Right renal cortex interstitium (tissue), 3 donors: ENCODE measurements at places on chromosomes 4 and X. TPM values are rescaled to one million over a fixed set of nuclear protein-coding genes. Genes with fewer than 3 reads are reported as not detected.

The GAGE12E gene
- not detected for polyA plus RNA-seq

DNA sequence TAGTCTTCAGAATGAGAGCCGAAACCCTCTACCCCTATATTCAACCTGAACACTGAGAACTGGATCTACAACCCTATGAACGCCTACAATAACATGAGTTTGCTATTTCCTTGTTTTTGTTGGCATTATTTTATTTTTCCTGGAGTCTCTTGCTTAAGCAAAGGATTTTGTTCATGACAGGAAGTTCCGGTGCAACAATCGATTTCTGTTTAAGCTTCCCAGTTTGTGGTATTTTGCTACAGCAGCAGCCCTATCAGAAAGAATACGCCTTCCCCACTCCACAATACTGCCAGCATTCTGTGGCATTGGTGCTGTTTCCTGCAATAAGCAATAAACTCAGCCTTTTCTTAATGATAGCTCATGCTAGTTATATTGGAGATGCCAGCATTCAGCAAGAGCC is 60.9 kb downstream of the NPY5R start:
- DNase-seq = no peak

The FAT4 gene
- 30.0 TPM for polyA plus RNA-seq

- no peak for DNase-seq
Observed at GRCh38 chrX:134774190-134775048, 116.1 kb upstream of the PLAC1 start.

The UNC5C gene
- polyA plus RNA-seq = 46.5 TPM

GRCh38 chrX:77014377-77015372 is 432.5 kb upstream of the FGF16 start:
- peak; percentile 23 for DNase-seq

The NDNF gene
- 61.8 TPM for polyA plus RNA-seq

GRCh38 chr4:69849297-69849696 is 10.6 kb downstream of the SULT1E1 start:
- no peak for DNase-seq

DNA sequence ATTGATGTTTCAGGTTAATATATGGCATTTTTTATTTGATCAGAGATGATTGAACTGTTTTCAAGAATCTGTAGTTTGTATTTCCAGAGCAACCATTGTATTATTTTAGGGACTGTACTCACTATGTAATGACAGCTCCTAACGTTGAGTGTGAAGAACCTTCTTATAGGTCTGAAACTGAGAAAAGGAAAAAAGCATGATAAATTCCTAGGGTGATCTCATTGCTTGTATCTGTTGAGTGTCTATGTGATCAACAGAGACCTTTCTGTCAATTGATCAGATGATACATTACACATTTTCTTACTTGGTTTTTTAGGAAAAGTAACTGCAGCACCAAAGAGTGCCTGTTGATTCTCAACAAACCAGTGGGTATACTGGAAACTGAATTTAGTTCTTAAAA is 40.2 kb downstream of the SEC24B start:
- DNase-seq = no peak

GRCh38 chr4:13601848-13602247 is 25.7 kb downstream of the BOD1L1 start:
- DNase-seq = no peak

GRCh38 chrX:114717921-114718320 is 134.0 kb downstream of the HTR2C start:
- no peak for DNase-seq
